ENCODE measurements at places on chromosomes 4 and X.
A peak's percentile ranks its signal among the peaks of the same experiment; 100 is the strongest.

DNA sequence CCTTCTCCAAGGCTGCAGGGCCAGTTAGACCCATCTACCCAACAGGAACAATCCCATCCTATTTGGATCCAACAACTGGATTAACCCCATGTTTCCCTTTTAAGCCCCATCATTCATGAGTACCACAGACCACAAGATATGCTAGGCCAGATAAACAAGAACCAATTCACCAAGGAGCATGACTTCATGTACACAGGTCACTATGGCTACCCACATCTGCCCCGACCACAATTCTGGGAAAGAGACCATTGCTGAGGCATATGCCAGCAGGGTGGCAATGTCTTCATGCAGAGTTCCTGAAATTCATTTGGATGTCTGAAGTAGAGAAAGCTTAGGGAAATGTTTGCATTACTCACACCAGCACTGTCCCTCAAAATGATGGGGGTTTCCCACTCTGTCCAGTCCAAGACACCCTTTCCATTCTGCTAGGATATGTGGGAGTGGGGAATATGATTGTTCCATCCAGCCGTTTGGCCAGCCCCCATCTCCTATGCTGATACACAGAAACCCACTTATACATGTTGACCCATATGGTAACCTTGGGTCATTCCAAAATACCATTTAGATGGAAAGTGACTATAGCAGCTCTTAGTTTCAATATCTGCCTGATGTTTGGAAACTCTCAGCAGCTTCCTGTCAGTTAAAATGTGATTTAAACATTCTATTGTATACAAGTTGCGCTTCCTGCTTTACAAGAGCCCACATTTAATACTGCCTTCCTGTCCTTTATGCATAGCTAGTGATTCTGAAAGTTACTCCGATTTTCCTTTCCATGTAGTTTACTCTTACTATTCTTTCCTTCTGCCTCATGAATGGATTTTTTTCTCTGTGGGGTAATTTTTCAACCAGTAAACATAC, 129.0 kb downstream of the AMMECR1 start:
- DNase-seq: no peak

- DNase-seq: no peak
Observed at GRCh38 chr4:123562994-123563750, 166.6 kb downstream of the SPRY1 start.

DNA sequence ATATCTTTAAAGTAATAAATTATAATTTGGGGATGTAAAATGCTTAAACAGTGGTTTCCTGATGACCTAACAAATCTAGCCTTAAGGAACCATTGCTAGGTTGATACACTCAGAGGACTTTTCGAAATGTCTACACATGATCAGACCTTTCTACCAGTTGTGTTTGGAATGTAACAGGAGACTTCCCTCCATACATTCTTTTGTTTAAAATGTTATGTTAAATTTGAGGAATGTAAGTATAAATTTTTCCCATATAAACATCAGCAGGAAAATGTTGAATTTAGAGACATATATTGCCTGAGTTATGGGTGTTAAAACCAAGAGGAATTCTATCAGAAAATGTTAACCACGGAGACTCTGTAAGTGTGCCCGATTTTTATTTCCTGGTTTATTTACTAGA, 190.6 kb upstream of the SPRY1 start:
- no peak for DNase-seq

GRCh38 chrX:49120091-49120490, 3.4 kb downstream of the GPKOW start:
- no peak for DNase-seq

DNA sequence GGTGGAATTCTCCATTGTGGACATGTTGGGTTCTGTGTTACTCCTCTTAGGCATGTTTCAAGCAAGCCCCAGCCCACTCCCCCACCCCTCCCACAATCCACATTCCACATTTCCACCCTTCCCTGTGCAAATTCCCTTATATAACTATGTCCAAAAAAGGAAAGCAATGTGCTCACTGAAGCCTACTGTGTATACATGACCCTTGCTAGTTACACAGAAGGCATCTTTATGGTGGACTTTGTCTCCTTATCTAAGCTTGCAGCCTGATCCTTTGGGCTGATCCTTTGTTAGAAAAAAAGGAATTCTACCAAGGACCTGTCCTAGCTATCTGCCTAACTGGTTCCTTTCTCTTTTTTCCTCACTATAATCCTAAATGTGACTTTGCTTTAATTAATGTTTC, 796.8 kb downstream of the NLGN4X start:
- DNase-seq: no peak

DNA sequence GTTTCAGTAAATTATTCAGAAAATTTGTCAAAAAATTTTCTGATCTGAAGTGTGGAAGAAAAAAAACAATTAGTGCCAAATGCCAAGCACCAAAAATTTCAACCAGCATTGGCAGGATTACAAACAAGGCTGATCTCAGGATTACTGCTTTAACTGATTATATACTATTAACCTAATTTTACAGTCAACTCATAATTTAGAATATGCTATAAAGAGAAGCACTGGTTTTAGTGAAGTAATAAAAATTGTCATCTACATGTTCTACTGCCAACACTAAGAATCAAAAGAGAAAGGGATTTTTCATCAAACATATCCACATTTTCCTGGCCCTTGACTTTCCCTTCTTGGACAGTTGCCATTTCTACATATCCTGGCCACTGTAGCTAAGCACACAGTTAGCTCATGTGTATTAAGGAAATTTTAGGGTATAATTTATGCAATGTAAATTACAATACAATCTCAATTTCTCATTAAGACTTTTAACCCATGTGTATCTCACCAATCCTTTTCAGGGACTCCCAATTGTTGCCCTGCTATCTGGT, 33.8 kb downstream of the THOC2 start:
- peak; percentile 15 for DNase-seq

Measured in NCI-H69 (cell line).